CD8-positive, alpha-beta memory T cell (primary cell): ENCODE measurements at places on chromosomes 11 and 22.

GRCh38 chr11:104661471-104661870 lies 236.8 kb downstream of the CASP12 start:
- no peak for DNase-seq

DNA sequence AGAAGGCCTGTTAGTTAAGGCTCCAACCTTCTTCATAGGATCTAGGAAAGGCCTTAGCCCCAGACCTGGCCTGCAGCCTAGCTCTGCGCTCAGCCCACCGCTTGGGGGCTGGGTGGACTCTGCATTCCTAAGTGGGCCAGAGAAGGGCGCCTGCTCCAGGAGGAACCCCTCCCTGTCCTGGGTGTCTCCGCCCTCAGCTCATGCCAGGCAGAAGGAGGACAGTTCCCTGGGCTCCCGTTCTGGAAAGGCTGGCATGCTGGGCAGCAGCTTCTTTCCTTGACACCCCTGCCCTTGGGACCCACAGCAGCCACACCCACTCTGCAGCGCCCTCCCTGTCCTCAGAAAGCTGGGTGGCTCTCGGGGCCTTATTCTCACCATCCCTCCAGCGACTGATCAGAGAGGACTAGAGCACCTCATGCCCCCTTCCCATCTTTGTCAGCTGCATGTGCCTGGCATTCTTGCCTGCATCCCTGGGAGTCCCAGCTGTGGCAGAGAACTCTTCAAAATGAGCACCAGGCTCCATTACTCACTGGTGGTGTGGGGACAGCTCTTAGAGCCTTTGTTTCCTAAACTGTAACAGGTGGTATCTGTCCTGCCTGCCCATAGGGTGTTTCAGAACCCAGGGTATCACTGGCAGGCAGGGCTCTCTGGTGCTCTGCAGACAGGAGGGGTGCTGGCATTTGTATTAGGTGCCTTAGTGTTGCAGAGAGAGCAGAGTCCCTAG lies 20.3 kb upstream of the MYRF start:
- DNase-seq = no peak

GRCh38 chr11:47502767-47503166 lies 50.2 kb downstream of the CELF1 start:
- DNase-seq = no peak

DNA sequence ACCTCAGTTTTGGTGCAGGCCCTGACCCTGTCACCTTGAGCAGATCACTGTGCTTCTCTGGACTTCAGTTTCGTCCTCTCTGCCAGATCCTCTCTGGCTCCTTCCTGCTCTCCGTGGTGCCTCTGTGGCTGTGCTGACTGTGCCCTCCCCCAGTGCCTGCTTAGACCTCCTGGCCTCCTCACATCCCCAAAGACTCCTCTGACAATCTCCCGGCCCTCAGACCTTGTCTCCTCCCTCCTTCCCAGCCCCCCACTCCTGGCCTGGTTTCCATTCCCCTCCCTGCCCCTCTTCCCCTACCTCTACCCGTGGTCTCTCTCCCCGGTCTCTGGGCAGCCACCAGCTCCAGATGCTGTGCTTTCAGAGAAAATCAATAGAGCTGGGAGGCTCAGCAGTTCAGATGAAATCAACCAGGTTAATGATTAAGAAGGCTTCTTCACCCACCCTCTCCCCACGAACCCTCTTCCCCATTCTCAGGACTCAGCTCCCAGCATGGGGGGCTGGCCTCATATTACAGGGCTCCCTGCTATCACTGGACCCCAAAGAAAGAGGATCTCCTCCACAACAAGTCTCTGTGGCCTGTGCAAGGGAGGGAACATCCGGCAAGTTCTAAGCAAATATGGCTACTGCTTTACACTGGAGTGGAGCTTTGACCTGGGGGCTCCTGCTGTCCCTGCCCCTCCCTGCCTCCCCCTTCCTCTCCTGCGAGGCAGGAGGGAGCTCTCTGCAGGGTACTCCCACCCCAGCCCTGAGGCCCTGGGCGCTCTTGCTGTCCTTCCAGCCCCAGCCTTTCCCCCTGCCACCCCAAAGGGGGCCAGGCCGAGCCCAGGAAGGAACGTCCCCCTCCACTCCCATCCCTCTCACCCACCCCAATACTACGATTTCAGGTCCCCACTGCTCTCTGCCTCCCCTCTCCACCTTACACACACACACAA lies 8.5 kb downstream of the BACE1-AS start:
- DNase-seq = no peak

GRCh38 chr22:38290347-38290746 lies 17.5 kb upstream of the TMEM184B start:
- DNase-seq = no peak
